Stimulated activated CD8-positive, alpha-beta memory T cell treated with anti-CD3 and anti-CD28 coated beads, Interleukin-4, amount 100 ng/mL, for 4 hours (primary cell): ENCODE measurements at places on chromosomes 16 and 17.
A peak's percentile ranks its signal among the peaks of the same experiment; 100 is the strongest.

- DNase-seq: no peak
Observed at GRCh38 chr16:9165681-9166080, 74.2 kb downstream of the HAPSTR1 start.

DNA sequence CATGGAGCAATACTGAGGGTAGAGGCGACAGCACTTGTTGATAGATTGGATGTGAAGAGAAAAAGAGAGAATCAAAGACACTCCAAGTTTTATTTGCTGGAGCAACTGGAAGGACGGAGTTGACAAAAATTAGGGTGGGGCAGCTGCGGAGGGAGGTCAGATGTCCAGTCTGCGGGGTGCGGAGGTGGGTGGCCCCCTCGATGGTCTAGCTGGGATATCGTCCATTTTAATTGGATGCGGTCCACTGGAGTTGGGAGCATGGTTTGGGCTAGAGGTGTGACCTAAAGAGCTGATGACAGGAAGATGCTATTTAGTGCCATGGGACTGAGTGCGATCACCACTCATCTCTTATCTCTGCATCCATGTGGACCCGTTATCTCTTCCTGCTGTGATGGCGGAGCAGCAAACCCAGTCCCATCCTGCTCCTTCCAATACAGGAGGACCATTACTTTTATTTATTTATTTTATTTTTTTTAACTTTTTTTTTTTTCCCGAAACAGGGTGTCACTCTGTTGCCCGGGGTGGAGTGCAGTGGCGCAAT is 48.3 kb upstream of the CBX4 start:
- no peak for DNase-seq

DNA sequence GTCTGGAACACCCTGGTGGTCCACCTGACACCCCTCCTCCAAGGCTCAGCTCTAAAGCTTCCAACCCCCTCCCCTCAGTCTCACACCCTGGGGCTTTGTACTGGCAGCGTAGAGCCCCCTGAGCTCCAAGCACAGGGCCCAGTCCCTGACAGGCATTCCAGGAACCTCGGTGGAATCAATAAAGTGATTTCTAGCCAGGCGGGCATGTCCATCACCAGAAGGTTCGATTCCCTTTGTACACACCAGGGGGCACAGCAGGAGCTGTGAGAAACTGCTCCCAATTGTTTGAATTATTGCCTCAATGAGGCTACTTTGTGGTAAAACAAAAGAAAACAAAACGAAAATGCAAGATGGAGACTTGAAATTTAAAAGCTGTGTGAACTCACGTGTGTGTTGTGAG is 51.8 kb downstream of the SMPD3 start:
- DNase-seq: peak; percentile 14

DNA sequence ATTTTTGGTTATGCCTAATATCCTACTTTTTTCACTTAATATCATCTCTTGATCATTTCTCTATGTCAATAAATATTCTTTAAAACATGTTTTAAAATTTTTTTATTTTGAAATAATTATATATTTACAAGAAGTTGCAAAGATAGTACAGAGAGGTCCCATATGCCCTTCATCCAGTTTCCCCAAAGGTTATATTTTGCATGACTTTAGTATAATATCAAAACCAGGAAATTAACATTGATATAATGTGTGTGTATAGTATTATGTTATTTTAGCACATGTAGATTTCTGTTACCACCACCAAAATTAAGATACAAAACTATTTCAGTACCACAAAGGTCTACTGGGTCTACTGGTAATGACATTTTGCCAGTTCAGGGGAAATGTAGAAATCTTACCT is 60.7 kb downstream of the EFCAB5 start:
- DNase-seq: no peak

DNA sequence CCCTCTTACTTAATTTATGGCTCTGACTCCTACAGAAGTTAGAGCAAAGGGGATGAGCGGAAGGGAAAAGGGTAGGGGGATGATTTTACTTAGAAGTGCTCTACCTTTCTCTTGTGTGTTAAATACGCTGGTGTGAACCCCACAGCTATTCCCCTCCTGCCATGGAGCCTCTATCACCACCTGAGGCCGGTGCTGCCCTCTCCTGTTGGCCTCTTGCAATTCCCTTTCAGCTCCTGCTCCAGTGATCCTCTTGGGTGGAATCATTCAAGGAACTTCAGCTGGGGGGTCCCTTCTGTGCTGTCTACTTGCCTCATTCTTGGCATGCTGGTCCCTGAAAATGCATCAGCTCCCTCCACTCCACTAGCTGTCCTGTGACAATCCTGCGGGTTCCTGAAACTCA is 41.8 kb upstream of the CDH8 start:
- no peak for DNase-seq

DNA sequence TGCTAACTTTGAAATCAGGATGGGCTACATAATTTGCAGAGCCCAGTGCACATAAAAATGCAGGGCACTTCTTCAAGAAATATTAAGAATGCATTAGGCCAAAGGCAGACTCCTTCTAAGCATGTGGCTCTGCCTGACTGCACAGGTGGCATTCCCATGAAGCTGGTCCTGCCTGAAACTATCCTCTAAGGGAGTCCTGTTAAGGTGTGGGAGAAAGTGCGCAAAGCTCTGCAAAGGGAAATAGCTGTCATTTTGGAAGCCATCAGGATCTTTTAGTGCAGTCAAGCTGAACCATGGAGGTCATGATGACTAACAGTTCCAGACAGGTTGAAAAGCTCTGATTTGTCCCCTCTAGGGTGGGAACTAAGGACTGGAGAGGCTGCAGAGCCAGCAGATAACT is 41.9 kb upstream of the CRHR1 start:
- no peak for DNase-seq

- DNase-seq: no peak
Observed at GRCh38 chr17:60327134-60327900, 64.6 kb downstream of the USP32 start.

DNA sequence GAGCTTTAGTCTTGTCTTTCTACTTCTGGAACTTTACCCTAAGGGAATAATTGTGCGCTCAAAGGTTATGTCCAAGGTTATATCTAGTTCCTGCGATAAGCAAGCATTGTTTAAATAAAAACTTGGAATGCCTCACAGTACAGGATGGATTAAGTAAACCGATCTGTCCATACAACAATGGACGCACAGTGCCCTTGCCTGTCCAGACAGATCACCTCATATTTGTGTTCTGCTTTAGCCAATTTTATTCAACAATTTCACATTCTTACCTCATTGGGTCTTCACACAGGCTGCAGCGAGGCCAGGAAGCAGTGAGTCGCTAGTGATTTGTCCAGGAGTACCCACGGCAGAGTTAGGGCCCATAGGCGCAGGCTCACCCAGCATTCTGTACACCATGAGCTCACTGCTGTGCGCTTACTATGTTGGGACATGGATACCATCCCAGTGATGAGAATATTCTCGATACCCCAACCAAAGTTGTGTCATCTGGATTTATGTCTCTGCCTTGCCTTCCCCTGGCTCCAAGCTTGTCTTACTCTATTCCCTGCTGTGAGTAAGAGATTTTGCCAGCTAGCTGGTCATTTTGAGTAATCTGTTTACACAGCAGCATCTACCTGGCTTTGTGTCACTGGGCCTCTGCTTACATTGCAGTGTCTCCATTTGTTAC is 39.8 kb downstream of the USP43 start:
- no peak for DNase-seq

DNA sequence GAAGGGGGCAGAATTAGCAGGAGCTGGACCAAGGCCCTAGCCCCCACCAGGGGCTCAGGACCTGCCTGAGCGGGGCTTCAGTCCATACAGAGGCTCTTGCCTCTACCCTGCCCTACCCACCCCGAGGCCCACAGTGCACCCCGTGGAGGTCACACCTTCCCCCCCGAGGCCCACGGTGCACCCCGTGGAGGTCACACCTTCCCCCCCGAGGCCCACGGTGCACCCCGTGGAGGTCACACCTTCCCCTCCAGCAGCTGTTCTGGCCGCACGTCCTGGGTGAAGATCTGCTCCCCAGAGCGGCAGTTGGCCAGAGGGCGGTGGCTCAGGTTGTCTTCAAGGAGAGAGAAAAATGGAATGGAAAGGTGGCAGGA is 11.4 kb downstream of the CASKIN2 start:
- DNase-seq: no peak

DNA sequence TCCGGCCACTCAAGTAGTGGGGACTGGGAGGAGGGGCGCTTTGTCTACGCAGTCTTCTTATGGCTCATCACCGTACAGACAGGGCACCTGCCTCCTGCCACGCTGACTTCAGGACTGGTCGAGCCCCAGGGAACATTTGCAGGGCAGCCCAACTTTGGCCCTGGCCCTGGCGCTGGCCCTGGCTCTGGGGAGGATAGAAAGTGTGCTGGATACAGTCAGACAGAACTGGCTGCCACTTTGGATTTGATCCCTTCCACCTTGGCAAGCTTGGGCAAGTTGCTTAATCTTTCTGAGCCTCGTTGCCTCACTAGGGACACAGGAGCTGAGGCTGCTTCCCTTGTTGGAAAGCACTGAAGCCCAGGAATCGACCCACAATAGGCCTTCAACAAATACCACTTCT is 13.6 kb downstream of the LGALS9 start:
- no peak for DNase-seq

DNA sequence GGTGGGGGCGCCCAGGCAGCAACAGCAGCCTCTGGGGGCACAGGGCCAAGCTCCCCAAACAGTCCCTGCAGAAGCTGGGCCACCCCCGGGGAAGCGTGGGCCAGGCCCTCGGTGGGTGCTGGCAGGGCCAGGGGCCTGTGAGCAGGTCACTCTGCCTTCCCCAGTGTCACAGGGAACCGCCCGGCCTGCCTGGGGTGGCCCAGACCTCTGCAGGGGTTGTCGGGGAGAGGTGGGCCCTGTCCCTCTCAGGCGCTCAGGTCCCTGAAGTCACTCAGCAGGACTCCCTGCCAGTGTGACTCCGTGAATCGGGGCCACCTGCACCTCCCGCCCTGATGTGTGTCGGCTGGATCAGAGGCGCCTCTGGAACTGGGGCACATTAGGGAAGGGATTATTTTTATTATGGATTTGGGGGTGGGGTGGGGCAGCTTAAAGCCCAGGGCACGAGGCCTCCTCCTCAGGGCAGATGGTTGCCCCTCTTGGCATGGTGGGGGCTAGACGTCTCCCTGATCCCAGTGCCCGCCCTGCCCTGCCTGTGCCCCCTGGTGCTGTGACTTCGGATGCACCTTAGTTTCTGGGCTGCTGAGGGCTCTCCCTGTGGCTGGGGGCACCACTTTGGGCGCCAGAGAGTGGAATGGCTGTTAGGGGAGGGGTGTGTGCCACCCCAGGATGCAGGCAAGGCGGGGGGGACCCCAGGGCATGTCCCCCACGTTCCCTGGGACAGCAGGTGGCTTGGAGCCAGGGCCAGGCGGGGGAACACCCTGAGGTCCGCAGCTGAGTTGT is 1.2 kb upstream of the GNG13 start:
- no peak for DNase-seq

DNA sequence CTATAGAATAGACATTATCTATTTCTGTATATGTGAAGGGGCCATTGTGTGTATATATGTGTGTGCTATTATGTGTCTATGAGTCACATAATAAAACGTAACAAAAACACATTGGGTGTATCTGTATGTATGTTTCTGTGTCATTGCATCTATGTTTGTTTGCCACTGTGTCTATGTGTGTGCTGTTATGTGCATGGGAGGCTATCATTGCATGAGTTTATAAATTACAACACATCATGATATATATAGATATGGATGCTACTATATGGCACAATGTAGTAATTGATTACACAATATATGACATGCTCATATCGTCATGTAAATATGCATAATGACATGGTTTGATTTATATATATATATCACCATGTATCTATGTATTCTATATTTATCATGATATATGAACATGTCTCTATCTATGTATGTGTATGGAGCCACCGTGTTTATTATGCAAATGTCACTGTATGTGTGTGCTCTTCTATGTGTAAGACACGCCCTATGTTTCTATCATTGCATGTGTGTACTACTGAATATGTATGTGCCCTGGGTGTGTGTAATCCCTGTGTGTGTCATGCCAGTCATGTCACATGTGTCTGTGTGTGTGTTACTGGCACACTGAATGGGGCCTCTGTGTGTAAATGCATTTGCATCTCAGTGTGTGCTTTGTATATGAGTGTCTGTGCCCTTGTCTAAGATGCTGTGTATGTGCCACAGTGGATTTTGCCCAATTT is 1.4 kb upstream of the TSPOAP1 start:
- DNase-seq: no peak

- no peak for DNase-seq
Observed at GRCh38 chr17:41777157-41777573, 9.3 kb downstream of the JUP start.

GRCh38 chr16:48408688-48409087 is 23.5 kb upstream of the SIAH1 start:
- no peak for DNase-seq

GRCh38 chr16:1771864-1772361 is 570 bp upstream of the NME3 start:
- no peak for DNase-seq
